ENCODE measurements at places on chromosomes 2 and 18. TPM values are rescaled to one million over a fixed set of nuclear protein-coding genes. Genes with fewer than 3 reads are reported as not detected.
A peak's percentile ranks its signal among the peaks of the same experiment; 100 is the strongest.

Gene DYNAP
- not detected for total RNA-seq

Gene BMP10
- not detected for total RNA-seq

Gene C1QL2
- not detected for total RNA-seq

Gene PDE11A
- total RNA-seq, result not detected

DNA sequence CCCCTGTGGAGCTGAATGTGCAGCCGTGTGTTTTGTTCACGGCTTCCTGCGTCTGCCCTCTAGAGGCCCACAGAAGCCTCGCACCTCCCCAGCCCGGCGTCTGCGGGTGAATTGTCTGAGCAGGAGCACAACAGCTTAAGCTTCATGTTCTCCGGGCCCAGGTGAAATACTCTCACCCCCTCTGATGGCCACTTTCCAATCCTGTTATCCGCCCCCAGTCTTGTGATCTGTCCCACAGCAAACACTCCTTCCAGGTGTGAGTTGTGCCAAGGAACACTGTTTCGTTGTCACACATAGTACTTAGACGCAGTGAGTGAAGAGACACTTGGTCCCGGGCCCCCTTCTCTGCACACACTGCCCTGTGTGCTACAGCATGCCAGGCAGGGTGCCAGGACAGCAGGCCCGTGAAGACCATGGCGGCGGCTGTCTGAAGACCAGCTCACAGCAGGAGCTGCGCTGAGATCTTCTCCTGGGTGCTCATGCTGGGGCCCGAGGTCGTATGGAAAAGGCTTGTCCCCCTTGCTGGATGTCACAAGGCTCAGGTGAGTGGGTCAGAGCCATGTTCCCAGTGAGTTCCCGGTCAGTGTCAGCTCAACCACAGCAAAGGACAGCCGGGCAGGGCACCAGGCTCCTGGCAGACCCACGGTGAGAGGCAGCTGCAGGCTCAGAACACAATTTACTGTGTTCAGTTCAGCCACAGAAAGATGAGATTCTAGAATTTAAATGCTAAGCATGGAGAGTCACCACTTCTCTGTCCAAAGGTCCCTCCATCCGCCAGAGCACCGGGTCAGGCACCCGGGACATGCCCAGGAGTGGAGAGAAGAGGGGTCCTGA, 6.8 kb upstream of the PXDN start:
- peak; percentile 55 for DNase-seq

GRCh38 chr2:157431176-157431575, 12.7 kb downstream of the CYTIP start:
- DNase-seq, result no peak

DNA sequence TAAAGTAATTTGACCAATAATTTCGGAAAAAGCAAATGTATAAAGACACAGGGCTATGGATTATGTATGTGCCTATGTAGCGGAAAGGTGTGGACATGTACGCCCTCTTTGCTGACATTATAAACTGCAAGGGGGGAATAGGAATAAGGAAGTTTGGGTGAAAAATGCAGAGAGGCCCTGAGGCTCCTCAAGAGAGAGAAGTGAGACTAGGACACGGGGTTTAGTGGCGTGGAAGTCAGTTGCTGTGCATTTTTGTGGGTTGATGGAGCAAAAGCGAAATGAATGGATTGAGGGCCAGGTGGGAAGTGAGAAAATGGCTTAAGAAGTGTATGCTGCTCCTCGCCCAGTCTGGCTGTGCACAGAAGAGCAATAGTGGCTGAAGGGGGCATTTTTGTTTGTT, 96.2 kb upstream of the B3GNT7 start:
- no peak for DNase-seq

GRCh38 chr2:27214941-27215340, 2.2 kb upstream of the CAD start:
- no peak for DNase-seq

DNA sequence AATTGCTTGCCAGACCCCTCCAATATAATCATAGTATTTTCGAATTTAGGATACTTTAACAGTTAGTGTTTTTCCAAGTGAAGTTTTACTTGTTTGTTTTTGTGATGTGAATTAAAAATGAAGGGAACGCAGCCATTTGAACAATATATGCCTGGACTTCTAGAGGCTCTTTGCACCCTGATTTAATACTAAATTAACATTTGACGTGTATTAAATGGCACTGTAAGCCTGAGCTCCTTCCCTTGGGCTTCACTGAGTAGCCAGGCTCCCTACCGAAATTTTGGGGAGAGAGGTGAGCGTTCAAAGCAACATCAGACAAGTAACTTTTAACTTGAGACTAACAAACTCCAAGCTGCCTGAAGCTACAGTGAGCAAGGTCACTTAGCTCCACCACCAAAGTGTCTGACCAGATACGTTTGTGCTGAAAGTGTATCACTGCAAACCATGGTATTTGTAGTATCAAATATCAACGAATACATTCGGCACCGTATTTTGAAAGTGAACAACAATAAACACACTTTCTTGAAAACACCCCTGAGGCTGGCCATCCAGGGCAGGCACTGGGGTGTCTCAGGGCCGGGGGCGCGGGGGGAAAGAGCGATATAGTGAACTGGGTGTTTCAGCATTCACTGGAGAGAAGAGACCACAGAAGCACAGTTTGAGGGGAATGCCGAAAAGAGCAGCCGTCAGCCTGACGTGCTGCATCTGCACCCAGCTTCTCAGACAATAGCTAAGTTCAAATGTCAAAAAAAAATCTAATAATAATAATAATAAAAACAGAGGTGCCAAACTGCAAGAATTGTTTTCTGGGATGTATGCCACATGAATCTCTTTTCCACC, 7.7 kb upstream of the POU3F3 start:
- DNase-seq, result no peak

DNA sequence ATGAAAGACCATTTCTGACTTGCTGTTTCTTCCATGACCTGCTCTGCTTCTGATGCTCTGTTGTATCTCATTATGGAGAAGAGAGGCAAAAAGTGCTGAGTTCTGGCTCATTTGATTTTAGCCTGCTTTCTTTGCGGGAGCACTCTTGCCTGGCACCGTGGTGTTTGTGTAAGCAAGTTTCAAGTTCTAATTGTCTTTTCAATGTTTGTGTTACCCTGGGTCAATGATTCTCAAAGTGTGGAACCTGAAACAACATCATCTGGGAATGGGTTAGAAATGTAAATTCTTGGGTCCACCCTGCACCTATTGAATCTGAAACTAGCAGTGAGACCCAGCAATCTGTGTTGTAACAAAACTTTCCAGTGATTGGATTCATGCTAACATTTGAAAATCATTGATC, 85.5 kb upstream of the STON1 start:
- no peak for DNase-seq

GRCh38 chr2:86781363-86781762, 9.3 kb downstream of the CD8A start:
- DNase-seq, result no peak

DNA sequence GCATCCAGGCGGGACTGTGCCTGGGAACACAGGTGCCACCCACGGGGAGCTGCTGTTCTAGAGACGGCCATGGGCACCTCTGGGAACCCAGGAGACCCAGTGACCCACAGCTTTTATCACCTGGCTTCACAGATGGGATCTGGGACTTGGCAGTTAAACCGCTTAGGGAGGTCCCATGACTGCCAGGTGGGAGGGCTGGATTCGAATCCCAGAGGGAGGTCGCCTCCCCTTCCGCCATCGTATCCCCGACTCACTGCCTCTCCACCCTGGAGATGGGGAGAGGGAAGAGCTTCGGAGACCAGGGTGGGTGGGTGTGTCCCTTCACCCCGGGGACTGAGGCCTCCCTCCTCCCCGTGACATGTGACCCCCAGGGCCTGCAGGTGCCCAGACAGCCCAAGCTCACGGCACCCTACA, 169.4 kb downstream of the RTP5 start:
- no peak for DNase-seq

DNA sequence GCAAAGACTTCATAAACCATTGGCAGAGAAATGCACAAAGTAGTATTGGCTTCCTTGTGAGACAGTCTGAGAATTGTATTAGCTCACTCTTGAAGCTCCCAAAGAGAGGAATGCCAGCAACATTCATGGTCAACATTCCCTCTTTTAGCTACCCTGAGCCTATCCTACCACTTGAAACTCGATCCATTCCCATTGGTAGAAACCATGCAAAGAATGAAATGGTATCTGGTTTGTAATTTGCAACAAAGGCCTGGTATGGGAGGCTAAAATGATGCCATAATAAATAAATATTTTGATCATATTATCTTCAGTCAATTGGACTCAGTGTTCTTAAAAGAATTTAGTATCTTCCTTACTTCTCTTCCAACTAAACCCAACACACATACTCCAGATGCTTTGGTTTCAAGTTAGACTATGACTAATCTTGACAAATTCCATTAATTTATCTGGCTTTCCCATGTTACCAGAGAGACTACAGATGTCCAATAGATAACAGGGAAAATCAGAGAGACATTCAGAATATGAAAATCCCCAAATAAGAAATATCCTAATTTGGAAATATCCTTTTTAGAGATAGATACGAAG, 102.9 kb downstream of the DHRS9 start:
- DNase-seq, result no peak

- DNase-seq, result no peak
Observed at GRCh38 chr2:26632624-26633185, 8.5 kb downstream of the CIB4 start.

DNA sequence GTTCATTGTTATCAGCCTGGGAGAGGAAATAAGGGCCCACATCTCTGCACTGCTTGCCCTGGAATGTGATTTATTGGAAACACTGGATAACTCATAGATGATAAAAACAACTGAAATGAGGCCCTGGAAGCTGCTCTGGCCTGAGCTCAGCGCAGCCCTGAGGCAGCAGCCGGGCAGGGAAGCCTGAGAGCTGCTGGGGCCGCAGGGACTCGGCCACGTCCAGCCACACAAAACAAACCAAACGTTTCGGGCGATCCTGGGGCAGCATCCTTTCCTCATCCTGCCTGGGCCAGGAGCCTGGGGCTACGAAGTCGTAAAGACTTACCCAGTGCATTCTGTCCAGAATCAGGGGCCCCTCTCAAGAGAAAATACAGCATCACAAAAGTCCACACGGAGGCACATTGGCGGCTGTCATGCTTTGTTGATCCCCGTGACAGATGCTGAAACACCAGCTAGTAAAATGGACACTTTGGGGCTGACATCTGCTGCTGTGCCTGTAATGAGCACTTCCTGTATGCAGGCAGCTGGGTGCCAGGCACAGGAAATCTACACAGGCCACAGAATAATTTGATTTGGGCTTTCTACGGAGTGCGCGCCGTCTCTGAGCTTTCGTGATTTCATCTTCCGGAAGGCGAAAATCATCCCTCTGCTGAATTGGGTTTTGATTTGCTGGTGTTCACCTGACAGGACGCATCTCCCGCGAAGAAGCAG, 250.6 kb downstream of the EIPR1 start:
- no peak for DNase-seq

DNA sequence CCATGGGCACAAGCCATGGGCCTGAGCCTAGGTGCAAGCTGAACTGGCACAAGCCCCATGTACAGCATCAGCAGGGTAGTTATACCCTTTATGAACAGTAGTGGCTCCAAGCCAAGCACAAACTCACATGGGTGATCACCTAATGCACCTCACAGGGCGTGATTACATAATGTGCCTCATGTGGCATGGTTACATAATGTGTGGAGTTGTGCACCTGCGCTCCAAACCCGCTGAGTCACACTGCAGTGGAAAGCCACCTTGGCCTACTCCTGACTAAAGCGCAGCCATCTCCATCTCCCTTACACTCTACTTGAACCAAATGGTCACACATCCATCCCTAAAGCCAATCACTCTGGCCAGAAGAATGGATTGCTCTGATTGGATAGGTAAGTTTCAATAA, 279.7 kb downstream of the MBD2 start:
- DNase-seq, result peak; percentile 19

- DNase-seq, result no peak
Observed at GRCh38 chr2:63287956-63288355, 237.3 kb downstream of the OTX1 start.

DNA sequence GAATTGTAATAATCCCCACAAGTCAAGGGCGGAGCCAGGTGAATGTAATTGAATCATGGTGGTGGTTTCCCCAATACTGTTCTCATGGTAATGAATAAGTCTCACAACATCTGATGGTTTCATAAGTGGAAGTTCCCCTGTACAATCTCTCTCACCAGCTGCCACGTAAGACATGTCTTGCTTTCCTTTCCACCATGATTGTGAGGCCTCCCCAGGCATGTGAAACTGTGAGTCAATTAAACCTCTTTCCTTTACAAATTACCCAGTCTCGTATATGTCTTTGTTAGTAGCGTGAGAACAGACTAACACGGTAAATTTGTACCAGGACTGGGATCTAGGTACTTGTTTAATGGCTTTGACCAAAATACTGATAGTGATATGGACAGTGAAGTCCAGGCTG, 744.3 kb upstream of the REG3G start:
- DNase-seq, result no peak

Data from activated CD8-positive, alpha-beta T cell treated with anti-CD3 and anti-CD28 coated beads for 36 hours (primary cell).